ENCODE measurements at places on chromosomes 11 and 22. TPM values are rescaled to one million over a fixed set of nuclear protein-coding genes. Genes with fewer than 3 reads are reported as not detected.

GRCh38 chr22:44244265-44244822, 63.6 kb downstream of the PARVG start:
- H3K27me3 ChIP-seq = peaks cover 3% of the 10 kb centered on the region
- H3K27ac ChIP-seq = no peak overlapping the region
- no peaks in the 10 kb centered on the region for H3K36me3 ChIP-seq
- no peaks in the 10 kb centered on the region for H3K4me1 ChIP-seq
- no peak for DNase-seq

- H3K4me3 ChIP-seq = peak overlapping the region; percentile 15
- H3K4me1 ChIP-seq = no peaks in the 10 kb centered on the region
- peak overlapping the region; percentile 85 for H3K27ac ChIP-seq
- H3K36me3 ChIP-seq = no peaks in the 10 kb centered on the region
- peaks cover 27% of the 10 kb centered on the region for H3K27me3 ChIP-seq
Observed at GRCh38 chr11:71252770-71253730, 673 bp upstream of the SHANK2 start.

DNA sequence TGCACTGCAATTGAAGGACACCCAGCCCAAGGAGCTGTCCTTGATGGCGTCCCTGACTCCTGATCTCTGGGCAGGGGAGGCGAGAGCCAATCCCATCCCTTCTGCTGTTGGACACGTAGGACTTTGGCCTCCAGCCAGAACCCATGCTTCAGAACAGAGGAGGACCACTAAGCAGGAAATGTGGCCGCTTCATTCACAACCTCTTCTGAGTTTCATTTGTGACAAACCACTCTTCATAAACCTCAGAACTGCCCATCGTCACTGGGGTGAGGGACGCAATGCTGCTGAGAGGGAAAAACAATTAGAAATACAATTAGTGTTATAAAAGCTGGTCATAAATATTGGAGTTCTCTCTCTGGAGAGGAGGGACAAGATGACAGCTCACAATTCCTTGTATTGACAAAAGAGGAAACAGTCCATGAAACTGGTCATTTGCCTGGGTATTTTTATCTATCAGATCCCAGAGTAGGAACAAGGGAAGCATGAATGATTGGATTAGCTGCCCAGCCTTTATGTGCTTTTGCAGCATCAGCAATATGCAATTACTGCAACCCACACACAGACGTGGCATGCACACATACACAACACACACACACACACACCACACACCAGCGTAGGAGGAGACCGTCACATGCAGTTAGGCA, 216.5 kb upstream of the CADM1 start:
- peak; percentile 50 for DNase-seq
- no peak overlapping the region for H3K4me3 ChIP-seq
- H3K4me1 ChIP-seq = peaks cover 32% of the 10 kb centered on the region
- no peak overlapping the region for H3K27ac ChIP-seq

DNA sequence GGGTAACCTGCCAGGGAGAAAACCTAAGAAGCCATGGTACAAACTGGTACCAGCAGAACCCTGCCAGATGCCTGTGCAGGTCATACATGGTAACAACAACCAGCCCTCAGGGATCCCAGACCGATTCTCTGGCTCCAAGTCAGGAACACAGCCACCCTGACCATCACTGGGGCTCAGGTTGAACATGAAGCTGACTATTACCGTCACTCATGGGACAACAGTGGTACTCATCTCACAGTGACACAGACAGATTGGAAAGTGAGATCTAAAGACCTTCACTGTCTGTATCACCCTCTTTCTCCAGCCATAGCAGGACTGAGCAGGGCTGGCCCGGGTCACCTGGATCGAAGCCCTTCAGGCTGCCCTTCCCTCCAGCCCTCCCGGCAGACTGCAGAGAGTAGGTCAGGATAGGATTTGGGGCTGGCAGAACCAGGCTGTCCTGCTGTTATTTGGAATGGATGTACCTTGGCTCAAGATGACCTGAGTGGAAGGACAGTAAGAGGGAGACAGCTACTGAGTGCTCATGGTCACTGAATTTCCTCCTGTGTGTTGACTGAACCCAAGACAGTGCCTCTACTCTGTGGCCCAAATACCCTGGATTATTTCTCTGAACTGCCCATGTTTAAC, 94.7 kb downstream of the GGTLC2 start:
- H3K27me3 ChIP-seq = peaks cover 2% of the 10 kb centered on the region
- no peak for DNase-seq
- H3K27ac ChIP-seq = no peak overlapping the region

- no peaks in the 10 kb centered on the region for H3K27me3 ChIP-seq
- H3K36me3 ChIP-seq = no peaks in the 10 kb centered on the region
- no peak for DNase-seq
- no peak overlapping the region for H3K27ac ChIP-seq
- H3K4me3 ChIP-seq = no peak overlapping the region
- H3K4me1 ChIP-seq = peaks cover 16% of the 10 kb centered on the region
Observed at GRCh38 chr22:18113680-18114394, 3.2 kb downstream of the TUBA8 start.

MMP8 gene
- total RNA-seq = 1.5 TPM

GRCh38 chr11:115644856-115645255, 140.6 kb upstream of the CADM1 start:
- no peak for DNase-seq
- H3K4me1 ChIP-seq = no peaks in the 10 kb centered on the region
- H3K36me3 ChIP-seq = no peaks in the 10 kb centered on the region
- H3K27me3 ChIP-seq = no peaks in the 10 kb centered on the region
- no peak overlapping the region for H3K27ac ChIP-seq

All from lung (tissue), 17 donors.